ENCODE measurements at places on chromosomes 5 and 9.

DNA sequence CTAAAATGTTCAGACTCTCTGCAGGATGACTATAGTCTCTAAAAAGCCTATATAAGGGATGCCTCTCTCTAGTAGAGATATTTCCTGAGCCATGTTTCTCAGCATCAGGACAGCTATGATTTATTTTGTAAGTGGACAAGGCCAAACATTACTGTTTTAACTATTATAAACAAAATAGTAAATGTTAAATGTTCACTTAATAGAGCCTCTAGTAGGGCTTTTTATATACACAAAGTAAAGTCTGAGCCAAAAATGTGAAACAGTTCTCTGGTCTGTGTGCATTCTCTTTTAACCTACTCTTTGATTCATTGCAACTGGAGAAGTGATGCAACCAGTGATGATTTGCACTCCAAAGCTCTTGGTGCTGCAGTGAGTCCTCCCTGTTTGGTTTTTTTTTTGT, 220.5 kb downstream of the GDNF start:
- DNase-seq = no peak

DNA sequence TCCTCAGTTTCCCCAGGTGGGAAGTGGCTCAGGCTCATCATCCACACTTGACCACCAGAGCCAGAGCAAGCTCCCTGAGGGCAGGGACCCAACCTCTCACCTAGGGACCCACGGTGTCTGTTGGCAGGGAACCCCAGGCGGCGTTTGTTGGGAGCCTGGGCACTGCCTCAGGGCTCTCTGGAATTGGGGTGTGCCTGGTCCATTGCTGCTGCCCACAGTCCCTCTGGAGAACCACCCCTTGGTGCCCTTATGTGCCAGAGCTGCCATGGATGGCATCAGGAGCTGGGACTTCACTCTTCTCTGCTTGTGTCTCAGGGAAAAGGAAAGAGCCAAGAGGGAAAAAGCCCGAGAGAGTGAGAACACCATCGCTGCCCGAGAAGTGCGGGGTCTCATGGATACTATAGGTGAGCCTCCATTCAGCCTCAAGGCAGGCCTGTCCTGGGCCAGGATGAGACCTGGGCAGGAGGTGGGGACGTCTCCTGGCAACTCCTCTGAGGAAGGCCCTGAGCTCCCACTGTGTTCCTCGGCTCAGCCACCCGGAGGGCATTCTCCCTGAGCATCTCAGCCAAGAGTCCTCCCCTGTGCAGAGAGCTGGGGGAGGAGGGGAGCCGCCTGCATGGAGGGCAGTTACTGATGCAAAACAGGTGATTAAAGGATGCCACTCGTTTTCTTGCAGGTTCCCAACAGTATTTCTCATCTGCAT, 4.5 kb downstream of the CCDC180 start:
- no peak for DNase-seq

GRCh38 chr5:9034649-9035048, 511.2 kb downstream of the SEMA5A start:
- no peak for DNase-seq

DNA sequence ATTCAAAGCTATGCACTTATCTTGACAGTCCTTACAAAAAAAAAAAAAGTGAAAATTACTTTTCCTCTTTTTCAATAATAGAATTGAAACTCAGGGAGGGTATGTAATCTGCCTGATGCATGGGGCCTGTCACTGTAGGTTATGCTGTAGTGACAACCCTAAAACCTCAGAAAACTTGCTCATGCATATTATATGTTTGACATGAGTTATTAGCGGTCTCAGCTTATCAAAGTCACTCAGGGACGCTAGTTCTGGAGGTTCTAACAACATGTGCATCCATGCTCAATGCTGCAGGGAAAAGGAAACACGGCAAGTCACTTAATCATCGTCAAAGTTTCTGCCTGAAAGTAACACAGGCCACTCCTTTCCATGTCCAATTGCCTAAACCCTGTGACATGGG, 78.4 kb upstream of the TMEM252 start:
- no peak for DNase-seq

DNA sequence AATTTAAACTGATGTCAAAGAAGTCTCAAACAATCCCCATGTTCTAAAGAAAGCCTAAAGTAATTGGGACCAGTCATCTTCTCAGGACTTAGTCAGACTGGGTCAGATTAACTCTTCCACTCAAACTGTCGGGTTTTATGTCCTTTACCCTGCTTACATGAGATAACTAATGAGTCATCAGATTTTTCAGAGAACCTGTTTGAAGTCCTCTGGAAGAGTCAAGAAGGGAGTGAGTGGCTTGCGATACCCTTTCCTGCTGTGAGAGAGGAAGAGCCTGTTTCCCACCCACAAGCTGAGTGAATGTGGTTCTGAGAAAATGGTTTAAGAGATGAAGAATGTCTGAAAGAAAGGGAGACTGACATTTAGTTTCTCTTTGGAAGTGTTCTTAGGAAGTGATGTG, 1866.7 kb upstream of the C9orf72 start:
- DNase-seq = no peak

DNA sequence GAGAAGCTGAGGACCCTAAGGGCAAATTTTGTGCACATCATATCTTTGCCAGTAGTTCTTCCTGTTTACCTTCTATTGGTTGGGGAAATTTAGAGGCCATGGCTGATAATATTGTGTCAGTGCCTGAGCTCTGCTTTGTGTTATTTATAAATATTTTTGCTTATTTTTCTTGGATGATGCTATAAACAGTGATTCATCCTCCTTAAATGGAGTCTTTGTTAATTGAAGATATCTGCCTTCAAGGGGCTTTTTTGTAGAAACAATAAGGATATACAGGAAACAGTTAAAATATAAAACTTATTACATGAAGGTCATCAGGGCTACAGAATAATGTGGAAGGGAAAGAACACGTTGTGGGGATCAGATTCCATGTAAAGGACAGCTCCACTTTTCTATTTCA, 78.0 kb downstream of the PAM start:
- no peak for DNase-seq
